ENCODE measurements at places on chromosomes 4 and X. TPM values are rescaled to one million over a fixed set of nuclear protein-coding genes. Genes with fewer than 3 reads are reported as not detected.

- DNase-seq, result no peak
Observed at GRCh38 chrX:100645106-100645505, 1.1 kb downstream of the SRPX2 start.

- no peak for DNase-seq
Observed at GRCh38 chr4:78691971-78692821, 84.0 kb upstream of the BMP2K start.

Gene TLR3
- 5.5 TPM for total RNA-seq

Gene GAGE1
- total RNA-seq, result not detected

DNA sequence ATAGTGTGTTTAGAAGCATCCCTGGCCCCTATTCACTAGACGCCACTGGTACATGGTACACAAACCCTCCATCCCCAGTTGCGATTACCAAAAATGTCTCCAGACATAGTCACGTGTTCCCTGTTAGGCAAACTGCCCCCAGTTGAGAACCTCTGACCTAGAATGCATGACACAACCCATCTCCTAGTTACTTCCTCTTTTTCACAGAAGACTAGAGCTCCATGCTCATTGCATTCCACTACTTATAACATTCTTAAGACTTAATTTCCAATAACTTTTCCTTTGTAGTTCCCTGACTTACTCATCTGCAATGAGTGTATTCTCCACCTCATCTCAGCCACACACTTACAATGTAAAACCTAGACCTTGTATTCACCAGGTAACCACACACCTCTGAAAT lies 68.6 kb downstream of the PRSS12 start:
- no peak for DNase-seq

- no peak for DNase-seq
Observed at GRCh38 chrX:130296743-130297142, 28.0 kb upstream of the ZNF280C start.

GRCh38 chr4:100208459-100208858 lies 18.2 kb upstream of the DDIT4L start:
- DNase-seq, result no peak

- no peak for DNase-seq
Observed at GRCh38 chrX:111349101-111349500, 62.9 kb downstream of the DCX start.

Gene NKX3-2
- not detected for total RNA-seq

Gene ZNF141
- total RNA-seq, result 5.2 TPM

DNA sequence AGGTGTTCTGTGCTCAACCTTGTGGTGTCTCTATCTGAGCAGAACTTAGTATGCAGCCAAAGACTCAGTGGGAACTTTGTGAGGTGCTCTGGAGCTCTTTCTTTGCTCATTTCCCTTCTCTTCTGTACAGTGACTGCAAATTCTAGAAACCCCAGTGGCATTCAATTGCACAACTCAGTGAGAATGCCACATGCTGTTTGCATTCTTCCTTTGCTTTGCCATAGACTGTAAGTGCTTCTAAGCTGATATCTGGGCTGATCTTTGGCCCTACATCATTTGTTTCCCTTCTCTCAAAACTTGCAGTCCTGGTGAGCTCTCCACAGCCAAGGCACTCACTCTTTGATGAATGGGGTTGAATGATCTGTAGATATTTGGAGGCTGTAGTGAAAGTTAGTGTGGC lies 7.0 kb downstream of the PNMA3 start:
- DNase-seq, result no peak

DNA sequence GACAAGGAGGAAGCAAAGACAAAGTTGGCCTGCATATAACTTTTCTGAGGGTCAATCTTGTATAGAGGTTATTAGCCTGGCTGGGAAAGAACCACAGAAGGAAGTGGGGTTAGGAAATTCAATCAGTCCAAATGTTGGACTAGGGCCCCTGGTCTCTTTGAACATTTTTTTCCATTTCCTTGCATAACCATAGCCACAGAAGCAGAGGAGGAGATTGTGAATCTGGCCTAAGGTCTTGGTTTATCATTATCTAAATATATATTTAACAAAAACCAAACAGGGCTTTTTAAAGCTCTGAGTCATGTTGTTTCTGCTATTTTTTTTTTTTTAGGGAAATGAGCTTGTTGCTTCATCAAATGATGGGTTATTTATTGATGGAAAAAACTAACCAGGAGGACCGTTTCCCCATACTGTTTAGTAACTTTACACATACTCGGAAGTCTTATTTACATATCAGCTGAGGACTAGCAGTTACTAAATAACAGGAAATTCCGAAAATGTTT lies 97.7 kb upstream of the ACSL4 start:
- peak; percentile 88 for DNase-seq
